Activated T-helper 2 cell treated with anti-CD3 and anti-CD28 coated beads, Interferon-gamma antibody, Interleukin-2, Interleukin-4, amounts not matched to agents 10 μg/mL and 5 μg/mL and 100 μg/mL, durations not matched to agents 14 hours and 24 hours and 36 hours (primary cell): ENCODE measurements at places on chromosomes 3 and 15. TPM values are rescaled to one million over a fixed set of nuclear protein-coding genes. Genes with fewer than 3 reads are reported as not detected.

GRCh38 chr15:75167588-75168350 is 33.9 kb upstream of the C15orf39 start:
- DNase-seq, result no peak

DNA sequence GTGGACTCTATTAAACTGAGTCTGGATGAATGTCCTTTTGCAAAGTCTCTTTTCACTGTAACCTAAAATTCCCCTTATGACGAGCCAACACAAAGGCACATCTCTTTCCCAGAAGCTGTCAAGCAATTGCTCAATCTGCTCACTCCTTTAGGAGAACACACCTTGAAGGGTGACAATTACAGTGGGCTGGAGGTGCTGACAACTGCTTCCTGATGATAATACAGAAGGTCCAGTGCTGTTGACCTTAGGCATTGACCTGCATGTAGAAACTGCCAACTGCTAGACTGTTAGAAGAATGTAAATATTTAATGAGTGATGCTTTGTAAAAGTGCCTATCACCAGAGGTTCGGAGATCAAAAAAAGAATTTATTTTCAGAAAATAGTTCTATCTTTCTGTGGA is 757.7 kb downstream of the GRM7 start:
- DNase-seq, result no peak

GRCh38 chr3:129732200-129732876 is 125.9 kb upstream of the PLXND1 start:
- no peak for DNase-seq

- DNase-seq, result no peak
Measured at GRCh38 chr3:42557854-42558253, 23.9 kb downstream of the SEC22C start.

DNA sequence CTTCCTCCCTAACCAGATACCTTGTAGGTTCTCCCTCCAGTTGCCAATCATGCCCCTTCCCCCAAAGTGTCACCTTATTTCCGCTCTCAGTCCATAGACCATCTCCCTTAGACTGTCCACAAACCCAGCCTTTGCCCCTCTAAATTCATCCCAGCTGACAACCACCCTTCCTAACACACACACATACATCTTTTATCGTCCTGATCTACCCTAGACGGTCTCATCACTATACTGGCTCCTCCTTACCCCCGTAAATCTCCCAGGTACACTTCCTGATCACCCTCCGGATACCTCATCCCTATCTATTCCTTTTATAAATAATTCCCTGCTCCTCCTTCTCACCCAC is 828 bp downstream of the THOC7 start:
- no peak for DNase-seq

The PAQR5 gene
- total RNA-seq, result not detected in 2 replicates
